ENCODE measurements at places on chromosomes 4 and X.
A peak's percentile ranks its signal among the peaks of the same experiment; 100 is the strongest.

GRCh38 chrX:49171752-49172279, at the start of gene PLP2:
TSS of gene PLP2 (plus strand) at chrX:49171898. CDS start at chrX:49172001, 103 bp downstream.
- no peak for DNase-seq

DNA sequence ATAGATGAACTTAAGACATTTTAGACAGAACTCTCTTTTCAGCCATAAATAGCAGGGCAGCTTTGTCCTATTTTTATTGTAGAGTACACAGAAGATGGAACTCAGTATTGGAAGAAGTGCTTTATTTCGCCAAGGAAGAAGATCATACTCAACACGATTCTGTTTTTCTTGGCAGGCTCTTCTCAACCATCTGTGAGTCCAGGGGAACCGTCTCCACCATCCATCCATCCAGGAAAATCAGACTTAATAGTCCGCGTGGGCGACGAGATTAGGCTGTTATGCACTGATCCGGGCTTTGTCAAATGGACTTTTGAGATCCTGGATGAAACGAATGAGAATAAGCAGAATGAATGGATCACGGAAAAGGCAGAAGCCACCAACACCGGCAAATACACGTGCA, 37.6 kb downstream of the KIT start:
- DNase-seq, result no peak

DNA sequence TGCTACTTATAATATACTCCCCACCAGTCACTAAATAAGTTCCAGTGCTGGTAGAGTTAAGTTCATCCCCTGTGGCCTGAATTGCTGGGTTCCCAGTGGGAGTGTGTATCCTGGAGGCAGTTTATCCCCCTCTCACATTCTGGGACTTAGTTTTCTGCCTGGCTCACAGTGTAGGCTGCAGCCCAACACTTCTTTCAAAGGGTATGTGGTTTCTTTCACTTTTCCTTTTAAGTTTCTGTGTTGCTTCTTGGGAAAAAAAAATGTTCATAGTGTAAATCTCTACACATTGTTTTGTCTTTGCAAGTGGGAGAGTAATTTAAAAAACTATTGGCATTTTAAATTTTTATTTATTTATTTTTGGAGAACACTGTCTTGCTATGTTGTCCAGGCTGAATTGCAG, 204.0 kb downstream of the CHIC1 start:
- no peak for DNase-seq

- no peak for DNase-seq
Observed at GRCh38 chrX:103503853-103504207, 15.5 kb downstream of the RAB40A start.

DNA sequence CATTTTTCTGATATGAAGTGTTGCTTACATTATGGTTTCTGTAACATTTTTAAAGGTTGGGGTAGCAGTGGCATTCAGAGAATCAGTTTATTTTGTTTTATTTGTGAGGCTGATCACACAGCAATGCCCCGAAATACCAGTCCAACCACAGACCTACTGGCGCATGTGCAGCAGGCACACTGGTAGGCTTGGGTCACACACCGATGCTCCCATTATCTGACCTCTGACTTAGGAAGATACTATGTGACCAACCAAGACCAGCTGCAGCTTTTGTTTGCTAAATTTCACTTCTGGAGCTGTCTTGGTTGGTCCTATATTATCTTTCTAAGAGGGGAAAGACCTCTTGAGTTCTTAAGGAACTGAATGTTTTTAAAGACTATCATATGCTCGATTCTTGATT, 18.7 kb downstream of the PGM2 start:
- no peak for DNase-seq

GRCh38 chr4:146370841-146371240, 150.9 kb downstream of the SLC10A7 start:
- DNase-seq, result no peak

- no peak for DNase-seq
Observed at GRCh38 chr4:82903737-82904136, 3.2 kb downstream of the THAP9 start.

- DNase-seq, result no peak
Observed at GRCh38 chr4:169164669-169165415, 105.9 kb downstream of the SH3RF1 start.

- no peak for DNase-seq
Observed at GRCh38 chr4:6884341-6884870, 25.2 kb upstream of the TBC1D14 start.

GRCh38 chr4:114025176-114025777, 45.8 kb upstream of the ARSJ start:
- DNase-seq, result no peak

GRCh38 chr4:10173037-10173753, 56.6 kb upstream of the WDR1 start:
- peak; percentile 71 for DNase-seq

- no peak for DNase-seq
Observed at GRCh38 chrX:127519323-127519722, 532.9 kb downstream of the ACTRT1 start.

DNA sequence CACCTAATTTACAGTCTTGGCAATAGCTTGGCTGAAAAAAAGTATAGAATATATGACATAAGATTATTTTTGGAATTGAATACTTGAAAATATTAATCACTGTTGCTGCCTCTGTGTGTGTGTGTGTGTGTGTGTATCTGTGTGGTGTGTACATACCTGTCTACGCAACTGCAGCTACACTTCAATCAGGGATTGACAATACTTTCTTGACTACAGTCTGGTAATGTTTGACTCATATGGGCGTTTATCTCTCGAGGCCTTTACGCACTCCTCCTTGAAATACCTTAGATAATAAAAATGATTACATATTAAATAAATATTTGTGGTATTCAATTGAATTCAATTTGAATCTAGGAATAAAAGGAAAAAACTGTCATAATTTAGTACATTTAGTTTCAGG, 565.2 kb downstream of the PCDH18 start:
- no peak for DNase-seq
